ENCODE measurements at places on chromosomes 7 and 10. TPM values are rescaled to one million over a fixed set of nuclear protein-coding genes. Genes with fewer than 3 reads are reported as not detected.

Gene EFCAB10
- not detected for total RNA-seq

Gene OR2A12
- total RNA-seq, result not detected

Gene OPN1SW
- total RNA-seq, result not detected

Gene DENND2A
- 64.7 TPM for total RNA-seq

Gene IGF2BP3
- total RNA-seq, result 47.0 TPM

Gene PDK4
- total RNA-seq, result not detected

Gene ADIRF
- not detected for total RNA-seq

DNA sequence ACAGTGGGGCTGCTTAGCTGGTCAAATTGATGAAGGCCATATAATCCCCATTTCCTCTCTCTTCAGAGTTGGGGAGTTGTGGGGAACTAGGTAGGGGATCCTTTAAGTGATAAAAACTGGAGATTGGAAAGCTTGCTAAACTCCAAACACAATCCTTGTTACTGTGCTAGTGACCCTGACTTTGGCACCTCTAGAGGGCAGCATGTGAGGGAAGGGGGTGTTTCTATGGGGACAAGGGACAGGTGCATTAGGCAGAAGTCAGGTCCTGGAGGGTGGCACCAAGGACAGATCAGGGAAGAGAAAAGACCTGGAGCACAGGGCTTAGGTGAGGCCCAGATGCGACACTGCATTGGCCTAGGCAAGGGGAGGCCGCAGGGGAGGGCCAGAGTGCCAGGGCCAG is 66.9 kb downstream of the CDHR3 start:
- no peak for DNase-seq

DNA sequence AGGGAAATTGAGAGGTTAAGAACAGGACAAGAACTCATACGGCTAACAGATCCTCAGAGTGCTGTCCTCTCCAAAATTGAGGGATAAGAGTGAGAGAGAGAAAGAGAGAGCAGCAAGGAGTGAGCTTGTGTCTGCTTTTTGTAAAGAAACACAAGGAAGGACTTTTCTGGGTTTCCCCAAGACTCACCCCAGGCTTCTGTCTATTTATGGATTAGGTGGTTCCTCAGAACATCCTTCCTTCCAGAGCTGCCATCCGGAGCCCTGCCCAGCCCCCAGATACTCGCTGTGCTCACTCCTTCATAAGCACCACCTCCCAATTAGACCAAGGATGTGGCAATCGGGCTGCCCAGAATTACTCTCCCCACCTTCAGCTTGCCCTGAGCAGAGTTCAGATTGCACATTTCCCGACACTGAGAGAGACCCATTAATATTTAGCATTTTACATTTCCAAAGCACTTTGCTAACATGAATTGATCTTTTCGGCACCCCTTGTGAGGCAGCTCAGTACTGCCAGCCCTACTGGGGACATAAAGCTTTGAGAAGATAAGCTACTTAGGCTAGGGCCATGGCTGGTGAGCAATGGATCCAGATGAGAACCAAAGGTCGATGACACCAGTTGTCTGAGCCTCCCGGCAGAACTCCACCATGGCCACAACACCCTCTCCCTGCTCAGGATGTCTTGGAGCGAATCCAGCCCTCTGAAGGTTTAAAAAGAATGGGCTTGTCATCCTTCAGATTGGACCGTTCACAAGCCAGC is 19.2 kb upstream of the R3HCC1L start:
- no peak for DNase-seq

DNA sequence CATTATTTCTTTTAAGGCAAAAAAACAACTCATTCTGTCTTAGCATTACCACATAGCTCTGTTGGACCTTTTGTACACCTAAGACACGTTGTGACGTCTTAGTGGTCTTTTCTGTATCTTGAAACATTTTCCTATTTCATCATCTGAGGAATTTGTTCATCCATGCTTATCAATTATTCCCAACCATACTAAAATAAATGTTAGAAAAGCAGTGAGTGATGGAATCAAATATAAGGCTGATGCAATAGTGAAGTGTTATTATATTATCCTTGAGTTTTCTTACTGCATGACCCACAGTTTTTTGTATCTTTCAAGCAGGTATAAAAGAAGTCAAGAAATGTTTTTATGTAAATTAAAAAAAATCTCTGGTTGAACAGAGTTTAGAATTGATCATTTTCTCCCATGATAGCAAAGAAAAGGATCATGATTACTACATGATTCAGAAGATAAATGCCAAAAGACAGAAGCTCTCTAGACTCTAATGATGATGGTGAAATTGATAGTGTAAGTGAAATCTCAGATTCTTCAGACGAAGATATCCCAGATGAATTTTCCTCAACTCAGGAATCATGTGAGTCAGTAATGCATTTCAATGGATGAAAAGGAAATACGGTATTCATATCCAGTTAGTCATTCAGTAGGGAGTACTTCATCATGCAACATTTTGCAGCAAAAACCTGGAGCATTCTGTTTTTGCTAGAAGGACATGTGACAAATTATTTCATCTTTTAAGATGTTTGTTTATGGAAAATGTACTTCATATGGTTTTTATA is 51.4 kb downstream of the CELF2 start:
- DNase-seq, result no peak

- no peak for DNase-seq
These were observed 144.5 kb downstream of the FRMD4A start for GRCh38 chr10:14186245-14186644.

GRCh38 chr10:24642921-24643678 is 80.6 kb downstream of the ARHGAP21 start:
- DNase-seq, result no peak

DNA sequence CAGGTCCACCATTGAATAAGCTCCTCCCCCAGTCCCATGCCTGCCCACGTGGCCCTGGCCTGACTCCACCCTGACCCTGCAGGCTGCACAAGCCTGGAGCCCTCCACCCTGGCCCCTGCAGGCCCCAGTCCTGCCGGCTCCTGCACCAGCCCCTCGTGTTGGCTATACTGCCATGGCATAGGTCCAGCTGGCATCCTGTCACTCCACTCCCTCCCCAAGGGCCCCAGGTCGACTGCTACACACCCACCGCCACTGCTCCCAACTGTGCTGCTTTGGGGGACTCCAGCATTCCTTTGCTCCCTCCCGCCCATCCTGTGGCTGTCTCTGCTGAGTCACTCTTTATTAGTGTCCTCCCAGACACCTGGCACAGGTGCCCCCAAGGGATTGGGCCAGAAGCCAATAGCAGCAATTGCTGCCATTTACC is 32.4 kb upstream of the HSPA12A start:
- DNase-seq, result no peak

- no peak for DNase-seq
These were observed at the start of gene TUBB8 for GRCh38 chr10:48996-49395. Gene TUBB8 (minus strand): TSS chr10:49296. CDS start chr10:49238, 58 bp downstream.

- DNase-seq, result no peak
These were observed 49.5 kb upstream of the PITRM1 start for GRCh38 chr10:3222068-3222467.

GRCh38 chr7:159036916-159037605 is 107.6 kb downstream of the VIPR2 start:
- no peak for DNase-seq
